NCI-H1417 (cell line): ENCODE measurements at places on chromosomes 7 and 10.

- DNase-seq, result no peak
Measured at GRCh38 chr7:52302765-52303520, 732.5 kb upstream of the POM121L12 start.

DNA sequence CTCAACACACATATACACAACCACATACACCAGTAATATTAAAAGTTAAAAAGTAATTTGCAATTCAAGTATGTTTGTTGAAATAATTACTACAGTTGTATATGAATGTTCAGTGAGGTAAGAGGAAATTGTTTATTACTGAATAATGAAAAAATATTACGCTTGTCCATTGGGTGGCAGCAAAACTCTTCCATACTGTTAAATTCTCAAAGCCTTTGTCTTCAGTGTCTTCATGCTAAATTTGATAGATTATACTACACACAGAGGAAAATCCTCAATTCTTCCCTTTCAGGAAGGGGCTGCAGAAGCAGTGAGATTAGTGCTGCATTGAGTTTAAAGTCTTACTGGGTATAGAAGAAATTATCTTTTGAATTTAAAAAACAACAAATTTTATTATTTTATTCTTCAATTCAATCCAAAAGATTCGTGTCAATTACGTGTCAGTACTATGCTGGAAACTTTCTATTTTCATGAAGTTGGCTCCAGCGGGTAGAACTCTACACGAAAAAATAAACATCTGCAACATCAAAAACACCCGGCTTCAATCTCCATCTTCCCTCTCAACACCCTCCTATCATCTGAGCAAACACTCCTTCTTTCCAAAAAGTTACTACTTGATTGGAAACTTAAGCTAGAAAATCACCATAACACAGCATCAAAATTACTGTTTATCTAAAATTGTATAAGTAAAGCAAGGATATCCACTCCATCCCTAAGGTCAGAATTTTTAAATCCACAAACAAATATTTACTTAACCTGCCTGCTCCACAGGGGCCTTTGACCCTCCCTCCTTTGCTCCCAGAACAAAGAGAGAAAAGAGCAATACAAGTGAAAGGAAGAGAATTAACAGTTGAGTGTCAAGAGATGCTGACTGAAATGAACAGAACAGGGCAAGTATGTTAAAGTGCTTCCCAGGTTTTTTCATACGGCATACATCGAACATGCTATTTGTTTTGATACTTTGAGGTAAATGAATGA, 37.0 kb upstream of the TES start:
- peak; percentile 87 for DNase-seq

- no peak for DNase-seq
Measured at GRCh38 chr7:77944183-77945182, 145.9 kb downstream of the PHTF2 start.

- peak; percentile 49 for DNase-seq
Measured at GRCh38 chr7:97118306-97118917, 914 bp downstream of the SDHAF3 start.

- DNase-seq, result no peak
Measured at GRCh38 chr10:121088524-121088923, 237.4 kb downstream of the WDR11 start.

- DNase-seq, result no peak
Measured at GRCh38 chr7:141911391-141911790, 4.8 kb upstream of the OR9A4 start.

- no peak for DNase-seq
Measured at GRCh38 chr10:75880031-75880775, 448.8 kb downstream of the LRMDA start.

- DNase-seq, result no peak
Measured at GRCh38 chr10:110218632-110219031, 11.2 kb downstream of the MXI1 start.
